ENCODE measurements at places on chromosomes 6 and 20. TPM values are rescaled to one million over a fixed set of nuclear protein-coding genes. Genes with fewer than 3 reads are reported as not detected.

LINC00237 gene
- not detected for total RNA-seq

GRCh38 chr20:1931830-1932229 lies 36.6 kb downstream of the SIRPA start:
- no peak overlapping the region for H3K27ac ChIP-seq
- H3K4me3 ChIP-seq: no peak overlapping the region
- no peaks in the 10 kb centered on the region for H3K4me1 ChIP-seq
- H3K36me3 ChIP-seq: no peaks in the 10 kb centered on the region

INSM1 gene
- total RNA-seq: 0.28 TPM

- DNase-seq: peak; percentile 80
- no peaks in the 10 kb centered on the region for H3K36me3 ChIP-seq
- peak overlapping the region; percentile 16 for H3K4me3 ChIP-seq
- peaks cover 48% of the 10 kb centered on the region for H3K4me1 ChIP-seq
- no peaks in the 10 kb centered on the region for H3K27me3 ChIP-seq
Observed at GRCh38 chr6:125104425-125104824, 49.1 kb upstream of the TPD52L1 start.

- no peak for DNase-seq
- no peaks in the 10 kb centered on the region for H3K36me3 ChIP-seq
- no peaks in the 10 kb centered on the region for H3K27me3 ChIP-seq
- peak overlapping the region; percentile 96 for H3K4me3 ChIP-seq
Observed at GRCh38 chr6:56842686-56843475, 112.0 kb upstream of the BEND6 start.

ADGRG6 gene
- total RNA-seq: 0.93 TPM

- no peaks in the 10 kb centered on the region for H3K36me3 ChIP-seq
- no peak for DNase-seq
- no peak overlapping the region for H3K27ac ChIP-seq
- H3K4me3 ChIP-seq: no peak overlapping the region
Observed at GRCh38 chr6:41629128-41629527, 9.1 kb upstream of the MDFI start.

GRCh38 chr20:3672547-3673171 lies 9.2 kb downstream of the ADAM33 start:
- peaks cover 33% of the 10 kb centered on the region for H3K27me3 ChIP-seq
- no peaks in the 10 kb centered on the region for H3K4me1 ChIP-seq
- no peaks in the 10 kb centered on the region for H3K36me3 ChIP-seq
- peak; percentile 47 for DNase-seq

LST1 gene
- total RNA-seq: not detected

GRIK2 gene
- total RNA-seq: 1.5 TPM

IL20RA gene
- total RNA-seq: not detected

GRCh38 chr6:157380779-157381561 lies at the start of gene ZDHHC14:
Gene ZDHHC14 (plus strand): TSS chr6:157381190.
- H3K27ac ChIP-seq: no peak within 1 kb of the TSS
- peaks cover 16% of the 10 kb centered on the region for H3K4me1 ChIP-seq
- peaks cover 41% of the 10 kb centered on the region for H3K27me3 ChIP-seq
- H3K36me3 ChIP-seq: no peaks in the 10 kb centered on the region
- peak within 1 kb of the TSS; percentile 89 for H3K4me3 ChIP-seq
- DNase-seq: peak; percentile 79

EPHA7 gene
- total RNA-seq: 47.6 TPM

PABPC1L gene
- total RNA-seq: 56.3 TPM

DNA sequence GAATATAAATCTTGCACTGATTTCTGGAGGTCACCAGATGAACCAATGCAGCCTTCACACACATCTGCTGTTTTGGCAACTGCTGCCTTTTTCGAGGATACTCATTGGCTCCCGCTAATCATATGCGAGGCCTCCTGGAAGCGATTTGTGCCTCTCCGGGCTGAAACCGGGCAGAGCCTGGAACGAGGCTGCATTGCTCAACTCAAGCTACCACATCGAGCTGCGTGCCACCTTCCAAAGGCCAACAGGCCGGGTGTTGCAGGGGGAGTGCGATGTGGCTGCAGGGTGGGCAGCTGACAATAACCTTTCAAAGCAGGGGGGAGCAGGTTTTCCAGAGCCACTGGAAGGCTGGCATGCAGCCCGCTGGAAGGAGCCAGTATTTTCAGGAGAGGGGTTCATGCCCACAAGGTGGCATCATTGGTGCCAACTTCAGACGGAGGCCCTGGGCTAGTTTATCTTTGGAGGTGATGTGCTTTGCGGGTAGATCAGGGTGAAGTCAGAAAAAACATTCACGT lies 122.6 kb upstream of the IFNGR1 start:
- H3K4me3 ChIP-seq: no peak overlapping the region
- H3K27ac ChIP-seq: no peak overlapping the region
- DNase-seq: peak; percentile 53
- H3K4me1 ChIP-seq: peaks cover 24% of the 10 kb centered on the region
- H3K27me3 ChIP-seq: no peaks in the 10 kb centered on the region
- H3K36me3 ChIP-seq: no peaks in the 10 kb centered on the region

KHDC1 gene
- total RNA-seq: 7.0 TPM

DPPA5 gene
- not detected for total RNA-seq

GNAS-AS1 gene
- 5.8 TPM for total RNA-seq

GRCh38 chr6:132907914-132908313 lies 93.5 kb downstream of the RPS12 start:
- H3K27me3 ChIP-seq: no peaks in the 10 kb centered on the region
- no peaks in the 10 kb centered on the region for H3K36me3 ChIP-seq
- no peak for DNase-seq
- H3K4me3 ChIP-seq: no peak overlapping the region
- no peaks in the 10 kb centered on the region for H3K4me1 ChIP-seq

- H3K36me3 ChIP-seq: no peaks in the 10 kb centered on the region
- H3K4me1 ChIP-seq: peaks cover 21% of the 10 kb centered on the region
- no peaks in the 10 kb centered on the region for H3K27me3 ChIP-seq
- no peak overlapping the region for H3K4me3 ChIP-seq
- DNase-seq: no peak
Observed at GRCh38 chr20:4717816-4718570, 3.7 kb upstream of the PRND start.

DNA sequence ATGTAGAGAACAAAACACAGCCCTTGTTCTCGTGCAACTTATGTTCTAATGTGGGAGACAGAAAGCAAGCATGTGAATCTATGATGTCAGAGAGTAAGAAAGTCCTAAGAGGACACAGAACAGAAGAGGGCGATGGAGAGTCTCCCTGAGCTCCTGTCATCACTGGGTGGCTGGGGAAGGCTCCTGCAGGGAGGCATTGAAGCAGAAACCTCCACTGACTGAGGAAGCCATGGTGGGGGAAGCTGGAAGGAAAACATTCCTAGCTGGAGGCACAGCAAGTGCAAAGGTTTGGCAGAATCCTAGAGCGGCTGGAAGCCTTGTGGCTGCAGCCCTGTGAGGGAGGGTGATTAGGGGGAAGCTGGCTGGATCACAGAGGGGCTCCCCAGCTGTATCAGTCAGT lies 248.0 kb downstream of the CDH26 start:
- peak; percentile 67 for DNase-seq
- no peaks in the 10 kb centered on the region for H3K27me3 ChIP-seq
- H3K4me1 ChIP-seq: no peaks in the 10 kb centered on the region
- H3K4me3 ChIP-seq: no peak overlapping the region

OTOR gene
- not detected for total RNA-seq

DNA sequence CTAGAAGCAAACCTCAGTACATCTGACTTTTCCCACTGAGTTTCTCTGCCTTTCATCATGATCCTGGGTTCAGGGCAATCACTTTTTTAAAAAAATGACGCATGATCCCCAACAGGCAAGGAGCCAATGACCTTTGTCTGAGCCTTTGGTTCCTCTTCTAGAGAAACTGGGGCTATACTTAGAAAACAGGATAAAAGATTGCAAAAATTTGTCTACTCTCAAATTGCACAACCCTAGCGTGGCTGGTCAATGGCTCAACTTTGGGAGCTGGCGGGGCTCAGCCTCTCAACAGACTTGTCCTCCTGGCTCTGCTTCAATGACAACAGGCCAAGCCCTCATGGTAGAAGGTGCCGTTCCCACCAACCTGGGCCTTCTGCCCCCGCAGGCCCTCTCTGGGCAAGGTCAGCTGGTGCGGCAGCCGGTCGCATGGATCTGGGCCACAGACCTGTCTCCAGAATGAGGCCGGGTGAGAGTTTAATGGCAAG lies 48.7 kb downstream of the PDYN start:
- H3K4me3 ChIP-seq: no peak overlapping the region
- H3K27me3 ChIP-seq: peaks cover 47% of the 10 kb centered on the region
- H3K27ac ChIP-seq: no peak overlapping the region
- DNase-seq: no peak
- H3K36me3 ChIP-seq: no peaks in the 10 kb centered on the region

CENPQ gene
- total RNA-seq: 31.1 TPM

DNA sequence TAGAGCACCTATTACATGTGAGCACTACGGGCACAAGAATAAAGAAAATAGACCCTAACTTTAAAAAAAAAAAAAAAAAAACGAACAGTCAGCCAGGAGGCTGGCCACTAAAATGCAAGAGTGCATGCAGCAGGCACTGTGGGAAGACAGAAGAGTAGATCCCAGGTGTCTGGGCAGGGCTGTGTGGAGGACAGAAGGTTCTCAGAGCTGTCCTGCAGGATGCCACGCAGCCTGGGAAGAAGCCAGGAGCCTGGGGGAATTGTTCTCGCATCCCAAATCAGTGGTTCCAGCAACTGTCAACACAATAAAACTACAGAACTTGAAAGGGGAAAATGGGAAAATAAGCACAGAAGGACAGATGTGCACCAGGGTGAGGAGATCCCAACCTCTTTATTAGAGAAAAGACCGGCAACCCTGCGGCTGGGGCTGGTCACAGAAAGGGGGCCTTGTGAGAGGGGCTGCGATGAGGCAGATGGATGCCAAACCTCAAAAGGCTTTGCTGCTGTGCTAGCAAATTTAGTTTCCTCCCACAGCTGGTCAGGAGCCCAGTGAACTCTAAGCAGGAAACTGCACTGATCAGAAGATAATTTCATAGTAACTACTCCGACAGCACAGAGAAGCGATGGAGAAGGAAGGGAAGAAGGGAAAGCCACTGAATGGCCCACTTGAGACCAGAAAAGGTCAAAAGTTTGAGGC lies 30.9 kb downstream of the MAP3K5 start:
- H3K4me1 ChIP-seq: no peaks in the 10 kb centered on the region
- no peak overlapping the region for H3K27ac ChIP-seq
- no peaks in the 10 kb centered on the region for H3K36me3 ChIP-seq
- no peak overlapping the region for H3K4me3 ChIP-seq
- no peak for DNase-seq

CALHM6 gene
- not detected for total RNA-seq

DNA sequence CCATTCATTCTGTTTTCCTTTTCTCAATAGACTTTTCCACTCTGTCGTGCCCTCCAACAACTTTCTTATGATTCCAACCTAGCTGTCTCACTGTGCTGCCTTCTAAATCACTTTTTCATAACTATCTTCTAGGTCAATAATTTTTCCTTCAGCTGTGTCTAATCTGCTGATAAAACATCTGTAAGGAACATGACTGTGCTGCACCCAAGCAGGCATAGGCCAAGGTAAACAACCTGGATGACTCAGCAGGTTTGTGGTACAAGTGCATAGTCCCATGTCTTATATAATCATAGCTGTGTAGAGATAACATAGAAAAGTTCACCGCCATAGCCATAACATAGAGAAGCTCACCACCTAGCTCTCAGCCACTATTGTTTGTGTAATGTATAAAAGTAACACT lies 332.3 kb downstream of the PLCB1 start:
- no peaks in the 10 kb centered on the region for H3K36me3 ChIP-seq
- H3K27ac ChIP-seq: no peak overlapping the region
- no peaks in the 10 kb centered on the region for H3K27me3 ChIP-seq
- no peaks in the 10 kb centered on the region for H3K4me1 ChIP-seq
- no peak overlapping the region for H3K4me3 ChIP-seq
- DNase-seq: no peak

NTSR1 gene
- 0.12 TPM for total RNA-seq

RIMS1 gene
- 2.5 TPM for total RNA-seq

- H3K27ac ChIP-seq: no peak overlapping the region
- H3K27me3 ChIP-seq: no peaks in the 10 kb centered on the region
- H3K4me1 ChIP-seq: no peaks in the 10 kb centered on the region
- no peak for DNase-seq
- no peaks in the 10 kb centered on the region for H3K36me3 ChIP-seq
- no peak overlapping the region for H3K4me3 ChIP-seq
Observed at GRCh38 chr6:123565529-123565928, 71.2 kb downstream of the TRDN start.

- DNase-seq: peak; percentile 60
- H3K36me3 ChIP-seq: no peaks in the 10 kb centered on the region
- H3K27me3 ChIP-seq: peaks cover 45% of the 10 kb centered on the region
- peaks cover 14% of the 10 kb centered on the region for H3K4me1 ChIP-seq
- H3K4me3 ChIP-seq: peak overlapping the region; percentile 76
Observed at GRCh38 chr6:108561742-108562502, 1.2 kb downstream of the FOXO3 start.

GRCh38 chr6:50840112-50840810 lies 21.6 kb downstream of the TFAP2B start:
- H3K36me3 ChIP-seq: no peaks in the 10 kb centered on the region
- DNase-seq: no peak
- H3K4me1 ChIP-seq: peaks cover 18% of the 10 kb centered on the region

SDC4 gene
- 19.3 TPM for total RNA-seq

DNA sequence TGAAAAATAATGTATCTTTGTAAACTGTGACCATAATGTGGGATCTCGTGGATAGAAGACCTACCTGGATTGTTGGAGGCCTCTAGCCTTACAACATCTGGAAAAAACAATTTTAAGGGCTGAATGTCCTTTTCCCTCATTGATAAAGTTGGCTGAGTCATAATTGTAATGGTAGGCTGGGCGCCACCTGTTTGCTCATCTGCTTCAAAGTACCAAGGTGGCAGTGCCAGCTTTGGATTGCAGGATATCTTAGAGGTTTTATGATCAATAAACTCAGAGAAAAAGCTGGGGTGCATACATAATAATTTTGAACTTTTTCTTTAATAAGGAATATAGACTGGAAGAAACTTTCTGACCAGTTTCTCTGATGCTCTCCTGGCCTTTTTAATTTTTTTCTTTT lies 653.4 kb downstream of the MMUT start:
- H3K27me3 ChIP-seq: no peaks in the 10 kb centered on the region
- H3K36me3 ChIP-seq: no peaks in the 10 kb centered on the region
- H3K4me1 ChIP-seq: no peaks in the 10 kb centered on the region

MUC21 gene
- not detected for total RNA-seq

OOEP gene
- total RNA-seq: not detected

KIF6 gene
- 2.7 TPM for total RNA-seq

- H3K4me1 ChIP-seq: no peaks in the 10 kb centered on the region
- H3K36me3 ChIP-seq: no peaks in the 10 kb centered on the region
- no peak overlapping the region for H3K27ac ChIP-seq
- DNase-seq: no peak
Observed at GRCh38 chr6:157813191-157813590, 9.9 kb upstream of the SNX9 start.

BICRAL gene
- total RNA-seq: 8.6 TPM

IRF4 gene
- 0.53 TPM for total RNA-seq

GRCh38 chr6:11330413-11330760 lies 97.9 kb upstream of the NEDD9 start:
- no peaks in the 10 kb centered on the region for H3K36me3 ChIP-seq
- no peak overlapping the region for H3K4me3 ChIP-seq
- DNase-seq: no peak

NMBR gene
- 0.09 TPM for total RNA-seq
